ENCODE measurements at places on chromosomes 5 and 9.

- no peak for DNase-seq
These were observed 106.4 kb upstream of the NIPBL start for GRCh38 chr5:36770125-36770524.

DNA sequence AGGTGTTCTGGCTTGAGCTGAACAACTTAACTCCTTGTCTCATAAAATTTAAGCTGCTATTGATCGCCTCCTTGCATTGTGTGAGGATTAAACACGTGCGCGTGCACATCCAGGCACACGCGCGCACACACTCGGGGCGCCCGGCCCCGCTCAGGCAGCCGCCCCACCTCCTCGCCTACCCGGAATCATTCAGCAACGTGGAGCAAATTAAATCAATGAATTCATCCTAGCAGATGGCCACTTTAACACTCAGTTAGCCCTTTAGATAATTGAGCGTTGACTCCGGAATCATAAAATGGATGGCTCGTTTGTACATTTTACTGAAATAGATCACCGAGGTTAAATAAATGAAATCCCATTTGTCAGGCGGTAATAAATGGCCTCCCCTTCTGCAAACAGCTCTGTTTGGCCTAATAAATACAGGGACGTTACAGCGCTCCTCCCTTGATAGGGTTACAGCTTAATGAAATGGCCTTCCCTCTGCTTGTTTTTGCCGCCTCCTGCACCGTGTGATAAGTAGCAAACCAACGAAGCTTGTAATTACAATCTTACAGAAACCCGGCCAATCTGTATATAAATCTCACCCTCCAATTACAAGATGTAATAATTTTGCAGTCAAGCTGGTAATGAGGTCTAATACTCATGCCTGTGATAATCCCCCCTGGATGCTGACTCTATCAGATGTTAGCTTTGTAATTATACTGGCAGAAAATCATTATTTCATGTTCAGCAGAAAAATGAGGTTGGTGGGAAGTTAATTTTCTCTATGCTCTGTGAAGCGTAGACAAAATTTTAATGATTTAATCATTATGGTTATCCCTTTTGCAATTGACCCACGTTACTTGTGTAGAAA lies 229.7 kb upstream of the IRX4 start:
- no peak for DNase-seq

- DNase-seq: no peak
These were observed 22.7 kb downstream of the CHD1 start for GRCh38 chr5:98905857-98906688.

GRCh38 chr9:133120501-133121197 lies 391 bp downstream of the RALGDS start:
- DNase-seq: no peak

DNA sequence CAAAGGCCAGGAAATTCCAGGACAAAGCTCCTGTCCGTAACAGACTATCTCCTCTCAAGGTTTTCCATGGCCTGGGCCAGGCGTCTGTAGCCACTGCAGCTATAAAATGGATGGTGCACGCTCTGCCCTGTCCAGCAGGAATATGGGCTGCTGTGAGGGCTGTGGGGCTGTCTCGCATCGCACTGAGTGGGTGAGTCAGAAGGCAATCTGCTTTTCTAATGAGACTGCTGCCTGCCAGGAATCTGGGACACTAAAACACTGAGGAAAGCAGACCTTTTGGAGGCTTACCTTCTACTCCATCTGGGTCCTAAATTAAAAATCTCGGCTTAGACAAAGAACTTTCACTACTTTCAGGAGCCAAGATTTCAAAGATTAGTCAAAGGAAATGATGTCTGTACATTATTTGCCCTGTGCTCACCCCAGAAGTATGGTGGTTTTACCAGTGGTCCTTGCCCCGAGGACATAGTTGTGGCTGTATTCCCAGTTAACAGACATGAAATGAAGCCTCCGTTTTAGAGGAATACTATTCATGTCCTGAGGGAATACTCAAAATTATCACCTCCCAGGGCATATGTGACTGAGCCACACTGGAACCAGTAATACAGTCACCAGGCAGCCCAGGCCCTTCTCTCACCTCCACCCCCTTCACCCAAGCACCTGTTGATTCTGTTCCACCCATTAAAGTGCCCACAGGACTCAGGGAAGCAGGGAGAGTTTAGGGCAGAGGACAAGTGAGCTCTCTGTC lies 56.4 kb downstream of the PFDN1 start:
- DNase-seq: peak; percentile 67

DNA sequence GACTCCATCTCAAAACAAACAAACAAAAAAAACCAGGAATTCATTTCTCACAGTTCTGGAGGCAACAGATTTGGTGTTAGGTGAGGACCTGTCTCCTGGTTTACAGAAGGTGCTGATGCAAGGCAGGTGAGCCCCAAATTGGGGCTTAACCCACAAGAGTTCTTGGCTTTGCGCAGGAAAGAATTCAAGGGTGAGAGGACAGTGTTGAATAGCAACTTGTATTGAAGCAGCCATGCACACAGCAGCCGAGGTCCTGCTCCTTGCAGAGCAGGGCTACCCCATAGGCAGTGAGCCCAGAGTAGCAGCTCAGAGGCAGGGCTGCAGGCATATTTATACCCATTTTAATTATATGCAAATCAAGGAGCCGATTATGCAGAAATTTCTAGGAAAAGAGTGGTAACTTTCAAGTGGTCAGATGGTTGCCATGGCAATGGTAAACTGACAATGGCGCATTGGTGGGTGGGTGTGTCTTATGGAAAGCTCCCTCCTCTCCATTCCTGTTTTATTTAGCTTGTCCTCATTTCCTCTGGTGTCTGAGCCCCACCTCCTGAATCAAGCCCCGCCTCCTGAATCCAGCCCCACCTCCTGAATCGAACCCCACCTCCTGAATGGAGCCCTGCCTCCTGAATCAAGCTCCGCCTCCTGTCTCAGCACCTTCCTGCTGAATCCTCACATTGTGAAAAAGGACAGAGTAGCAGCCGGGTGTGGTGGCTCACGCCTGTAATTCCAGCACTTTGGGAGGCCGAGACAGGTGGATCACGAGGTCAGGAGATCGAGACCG lies 34.5 kb upstream of the COL5A1 start:
- no peak for DNase-seq

DNA sequence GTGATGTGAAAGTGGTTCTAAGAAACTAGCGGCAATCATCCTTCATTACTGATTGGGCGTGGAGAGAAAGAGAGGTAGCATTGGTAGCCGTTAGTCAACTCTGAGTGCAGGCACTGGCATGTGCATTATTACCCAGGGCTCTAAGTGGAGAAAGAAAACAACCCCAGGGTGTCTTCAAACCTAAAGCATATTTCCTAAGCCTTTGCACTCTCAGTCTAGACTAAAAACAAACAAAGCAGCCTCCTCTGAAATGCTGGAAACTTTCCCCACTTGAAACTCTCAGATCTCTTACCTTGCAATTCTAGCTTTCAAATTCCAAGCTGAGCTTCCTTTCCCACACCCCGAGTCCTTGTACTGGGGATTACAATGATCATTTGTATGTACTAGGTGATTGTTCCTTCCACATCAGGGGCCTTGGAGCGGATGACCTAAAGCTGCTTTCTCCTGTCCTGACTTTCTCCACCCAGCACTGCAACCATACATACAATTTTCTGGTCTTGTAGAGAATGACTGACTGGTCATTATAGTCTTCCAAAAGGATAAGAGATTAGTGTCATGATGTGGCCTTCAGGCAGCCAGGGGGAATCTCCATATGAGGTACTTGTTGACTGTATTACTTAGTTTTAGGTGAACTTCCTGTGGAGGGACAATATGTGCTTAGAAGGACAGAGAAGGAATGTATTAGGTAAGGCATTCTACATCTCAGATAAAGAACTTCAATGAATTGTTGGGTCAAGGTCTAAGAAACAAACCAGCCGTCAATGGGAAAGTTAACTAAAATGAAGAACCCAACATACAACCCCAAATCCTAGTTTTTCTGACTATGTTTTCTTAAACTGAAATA lies 98.3 kb upstream of the CDKN2B start:
- no peak for DNase-seq

- DNase-seq: no peak
These were observed 11.5 kb downstream of the CCDC69 start for GRCh38 chr5:151212406-151212798.

DNA sequence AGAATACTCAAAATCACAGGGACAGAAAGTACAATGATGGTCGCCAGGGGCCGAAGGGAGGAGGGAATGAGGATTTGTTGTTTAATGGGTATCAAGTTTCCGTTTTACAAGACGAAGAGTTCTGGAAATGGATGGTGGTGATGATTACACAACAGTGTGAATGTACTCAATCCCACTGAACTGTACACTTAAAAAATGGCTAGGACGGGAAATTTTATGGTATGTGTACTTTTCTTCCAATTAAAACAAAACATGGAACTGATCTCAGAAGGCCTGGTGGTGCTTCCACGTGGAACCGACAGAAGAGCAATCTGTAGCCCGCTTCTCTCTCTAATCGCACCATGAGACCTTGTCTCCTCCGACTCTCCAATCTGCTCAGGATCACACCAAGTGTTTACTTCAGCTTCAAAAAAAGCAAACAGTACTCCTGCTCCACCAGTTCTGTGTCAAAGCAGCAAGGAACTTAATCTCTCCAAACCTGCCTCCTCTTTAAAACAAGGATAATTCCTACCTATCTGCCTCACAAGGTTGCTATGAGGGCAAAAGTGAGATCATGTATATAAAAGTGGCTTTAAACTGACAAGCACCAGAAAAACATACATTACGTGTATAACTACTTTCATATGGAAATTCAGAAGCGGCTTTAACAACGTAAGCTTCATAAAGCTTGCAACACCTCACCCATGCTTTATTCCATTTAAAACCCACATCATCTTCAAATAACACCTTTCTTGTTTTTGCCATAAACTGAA lies 2.1 kb downstream of the ECPAS start:
- no peak for DNase-seq

DNA sequence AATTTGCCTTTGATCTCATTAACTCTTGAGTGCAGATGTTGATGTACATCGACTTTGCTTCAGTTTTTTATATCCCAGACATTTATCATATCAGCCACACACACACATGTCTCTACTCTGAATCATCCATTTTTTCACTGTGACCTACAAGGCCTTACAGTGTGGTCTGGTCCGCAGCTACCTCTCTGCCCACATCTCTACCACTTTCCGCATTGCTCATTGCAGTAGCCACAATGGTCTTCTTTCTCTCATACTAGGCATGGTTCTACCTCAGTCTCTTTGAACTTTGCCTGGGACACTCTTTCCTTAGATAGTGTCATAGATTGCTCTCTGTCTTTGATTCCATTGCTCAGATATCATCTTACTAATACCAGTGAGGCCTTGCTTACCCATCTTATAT lies 87.9 kb upstream of the FSD1L start:
- no peak for DNase-seq

DNA sequence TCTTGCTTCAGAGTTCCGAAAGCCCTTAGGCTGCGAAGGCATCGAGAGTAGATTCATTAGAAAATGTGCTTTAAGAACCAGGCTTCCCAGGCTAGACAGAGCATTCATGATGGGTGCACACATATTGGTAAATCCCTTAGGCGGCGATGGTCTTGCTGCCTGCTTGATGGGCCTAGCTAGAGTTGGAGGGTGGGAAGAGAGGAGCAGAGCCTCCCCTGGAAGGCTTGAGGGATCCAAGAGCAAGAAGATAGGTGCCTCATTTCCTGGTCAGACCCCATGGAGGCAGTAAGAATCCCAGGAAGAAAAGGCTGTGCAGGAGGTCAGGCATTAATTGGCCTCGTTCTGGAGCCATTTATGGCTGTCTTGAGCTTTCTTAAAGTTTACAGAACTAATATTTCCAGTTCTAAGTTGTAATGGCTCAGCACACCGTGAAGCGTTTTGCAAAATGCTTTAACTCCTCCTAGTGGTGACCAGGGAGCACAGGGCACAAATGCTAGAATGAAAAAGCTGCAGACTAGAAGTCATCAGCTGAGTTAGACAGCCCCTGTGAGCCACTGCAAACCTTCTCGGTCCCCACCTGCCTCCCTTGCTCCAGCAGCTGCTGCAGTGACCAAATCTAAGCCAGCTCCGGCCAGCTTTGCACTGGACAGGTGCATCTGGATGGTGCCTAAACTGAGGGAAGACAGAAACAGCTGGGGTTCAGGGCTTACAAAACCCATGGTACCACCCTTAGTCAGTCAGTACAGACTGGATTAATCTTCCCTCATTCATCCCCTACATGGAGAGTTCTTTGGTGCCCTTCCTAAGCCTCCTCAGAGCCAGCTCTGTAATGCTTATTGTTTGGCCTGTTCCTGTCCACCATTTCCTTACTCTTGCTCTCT lies 14.7 kb downstream of the SLC45A2 start:
- no peak for DNase-seq

DNA sequence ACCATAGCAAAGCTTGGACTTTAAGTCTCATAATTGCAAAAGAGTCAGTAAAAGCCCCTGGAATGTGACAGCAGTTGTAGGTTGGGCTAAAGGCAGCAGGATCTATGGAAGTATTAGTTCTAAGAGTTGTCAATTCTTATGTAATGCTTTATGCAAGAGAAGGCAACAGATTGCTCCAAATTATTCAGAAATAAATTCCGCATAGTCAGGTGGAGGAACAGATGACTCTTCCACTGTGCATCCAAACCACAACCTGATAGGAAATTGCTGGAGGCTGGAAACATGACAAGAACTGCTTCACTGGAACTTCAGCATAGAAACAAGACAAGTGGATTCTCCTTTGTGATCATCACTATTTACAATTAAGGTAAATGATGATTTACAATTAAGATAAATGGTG lies 101.0 kb downstream of the STARD4 start:
- DNase-seq: no peak

- DNase-seq: no peak
These were observed 79.5 kb upstream of the DMRT1 start for GRCh38 chr9:761793-762560.

DNA sequence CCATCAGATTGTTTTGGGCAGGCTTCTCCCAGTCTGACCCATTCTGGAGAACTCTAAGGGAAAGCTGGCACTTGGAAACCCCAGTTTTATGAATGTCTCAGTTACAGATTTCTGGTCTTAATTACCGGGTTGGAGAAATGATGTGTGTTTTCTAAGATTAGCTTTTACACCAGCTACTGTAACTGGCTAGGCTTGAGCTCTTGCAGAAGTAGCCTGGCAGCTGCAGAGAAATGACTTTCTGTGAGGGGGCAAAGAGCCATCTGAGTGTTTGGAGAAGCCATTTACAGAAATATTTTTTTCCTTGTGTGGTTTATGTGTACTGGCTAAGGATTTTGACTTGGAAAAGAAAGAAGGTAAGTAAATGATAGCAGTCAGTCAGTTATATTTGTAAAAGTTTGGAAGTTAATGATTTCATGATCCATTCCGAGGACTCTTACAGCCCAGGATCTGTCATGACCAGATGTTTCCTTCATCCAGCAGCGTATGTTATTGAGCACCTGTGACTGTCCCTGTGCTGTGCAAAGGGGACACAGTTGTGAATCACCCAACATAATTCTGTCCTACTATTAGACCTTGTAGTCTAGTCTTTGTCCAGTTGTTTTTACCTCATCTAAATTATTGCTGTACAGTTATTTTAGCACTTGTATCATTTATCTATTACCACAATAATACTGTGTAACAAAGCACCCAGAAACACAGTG lies 53.7 kb upstream of the GDNF start:
- DNase-seq: no peak

- DNase-seq: no peak
These were observed 430 bp upstream of the MSH3 start for GRCh38 chr5:80654054-80654390.

- DNase-seq: no peak
These were observed 95.9 kb upstream of the SPRY4 start for GRCh38 chr5:142420561-142421227.

GRCh38 chr5:142239394-142240159 lies 85.2 kb downstream of the SPRY4 start:
- DNase-seq: no peak

GRCh38 chr5:35617435-35618303 lies at the start of gene SPEF2:
Gene SPEF2, plus strand, starts transcription at chr5:35617863. Its CDS starts 135 bp downstream, at chr5:35617998.
- DNase-seq: peak; percentile 68

- no peak for DNase-seq
These were observed 1.6 kb downstream of the LIFR start for GRCh38 chr5:38554861-38555260.

All from GM04503 (cell line).